ENCODE measurements at places on chromosomes 11 and 22. TPM values are rescaled to one million over a fixed set of nuclear protein-coding genes. Genes with fewer than 3 reads are reported as not detected.

DNA sequence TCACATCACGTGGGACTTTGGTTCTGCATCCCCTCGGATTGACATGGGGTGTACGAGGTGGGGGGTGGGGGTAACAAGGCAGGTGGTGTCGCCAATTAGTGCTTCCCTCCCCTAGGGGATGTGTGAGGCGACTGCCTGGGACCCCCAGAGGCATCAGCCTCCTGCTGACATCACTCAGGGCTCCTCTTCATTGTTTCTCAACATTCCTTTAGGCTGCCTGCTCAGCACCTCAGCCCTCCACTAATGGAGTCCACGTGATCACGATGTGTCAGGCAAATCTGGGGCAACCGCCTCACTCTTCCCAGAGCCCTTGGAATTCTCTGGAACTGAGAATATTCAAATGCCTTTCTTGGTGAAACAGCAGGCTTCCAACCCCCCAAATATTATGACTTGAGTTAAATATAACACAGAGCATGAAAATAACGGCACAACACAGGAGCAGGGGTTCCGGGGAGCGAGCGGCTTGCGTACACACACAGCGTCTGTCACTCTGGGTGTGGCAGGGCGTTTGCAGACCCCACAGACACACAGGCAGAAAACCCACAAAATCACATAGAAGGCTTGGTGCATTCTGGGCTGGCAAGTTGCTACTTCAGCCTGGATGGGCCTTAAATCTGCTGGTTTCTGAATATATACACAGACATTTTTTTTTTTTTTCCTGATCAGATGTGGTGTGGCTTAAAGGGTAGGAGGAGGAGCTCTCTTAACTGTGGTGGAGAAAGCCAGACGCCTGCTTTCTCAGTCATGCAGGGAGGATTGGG, 170.1 kb upstream of the CADM1 start:
- DNase-seq, result no peak

The WNT7B gene
- polyA plus RNA-seq, result not detected

- DNase-seq, result no peak
Observed at GRCh38 chr11:69350596-69350995, 56.6 kb downstream of the MYEOV start.

DNA sequence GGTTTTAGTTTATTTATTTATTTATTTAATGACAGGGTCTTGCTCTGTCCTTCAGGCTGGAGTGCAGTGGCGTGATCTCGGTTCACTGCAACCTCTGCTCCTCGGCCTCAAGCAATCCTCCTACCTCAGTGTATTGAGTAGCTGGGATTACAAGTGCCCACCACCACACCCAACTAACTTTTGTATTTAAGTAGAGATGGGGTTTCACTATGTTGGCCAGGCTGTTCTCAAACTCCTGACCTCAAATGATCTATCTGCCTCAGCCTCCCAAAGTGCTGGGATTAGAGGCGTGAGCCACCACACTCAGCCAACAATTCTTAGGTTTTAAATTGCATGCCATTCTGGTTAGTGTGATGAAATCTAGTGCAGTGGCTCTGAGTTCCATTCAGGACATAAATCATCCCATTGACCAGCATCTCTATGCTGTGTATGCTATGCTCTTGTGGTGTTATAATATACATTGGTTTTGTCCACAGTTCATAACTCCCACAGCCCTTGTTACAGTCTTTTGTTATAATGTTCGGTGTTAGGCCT, 28.5 kb downstream of the ZNF280B start:
- DNase-seq, result no peak

GRCh38 chr11:78870655-78871054, 296.0 kb upstream of the NARS2 start:
- DNase-seq, result no peak

DNA sequence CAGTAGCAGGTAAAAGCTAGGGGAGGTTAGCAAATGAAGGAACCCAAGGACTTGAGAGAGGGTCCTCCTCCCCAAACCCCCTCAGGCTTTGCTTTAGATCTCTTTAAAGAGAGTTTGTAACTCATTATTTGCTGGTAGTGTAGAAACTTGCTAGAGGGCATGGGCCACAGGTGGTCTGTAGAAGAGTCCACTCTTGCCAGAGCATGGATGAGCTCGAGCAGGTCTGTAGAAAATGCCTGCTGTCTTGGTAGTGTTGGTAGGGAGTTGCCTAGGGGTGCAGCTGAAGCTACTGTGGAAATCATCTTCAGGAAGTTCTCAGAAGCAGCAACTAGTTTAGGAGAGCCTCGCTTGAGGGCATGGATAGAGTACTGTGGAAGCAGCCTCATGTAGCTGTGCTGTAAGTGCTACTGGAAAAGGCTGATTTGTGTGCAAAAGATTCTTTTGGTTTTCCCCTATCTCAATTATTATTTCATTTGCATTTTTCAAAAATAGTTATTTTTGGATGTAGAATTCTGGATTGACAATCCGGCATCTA, 104.3 kb downstream of the TMEM135 start:
- no peak for DNase-seq

DNA sequence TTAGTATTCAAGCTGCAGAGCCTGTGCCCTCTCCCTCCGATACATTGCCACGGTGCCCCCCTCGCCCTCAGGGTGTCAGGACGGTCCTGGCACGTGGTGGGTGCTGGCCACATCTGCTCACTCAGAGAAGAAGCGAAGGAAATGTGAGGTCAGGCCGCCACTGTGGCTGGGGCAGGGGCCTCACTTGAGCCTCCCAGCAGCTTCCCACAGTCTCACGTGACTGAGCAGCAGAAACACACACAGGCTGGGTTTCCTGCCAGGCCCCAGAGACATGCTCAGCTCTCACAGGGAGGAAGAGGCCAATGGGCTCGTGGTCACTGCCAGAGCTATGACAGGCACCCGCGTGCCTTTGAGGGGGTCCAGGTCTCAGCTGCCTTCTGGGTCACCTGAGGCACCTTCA, 37.9 kb upstream of the PRR5 start:
- peak; percentile 57 for DNase-seq

DNA sequence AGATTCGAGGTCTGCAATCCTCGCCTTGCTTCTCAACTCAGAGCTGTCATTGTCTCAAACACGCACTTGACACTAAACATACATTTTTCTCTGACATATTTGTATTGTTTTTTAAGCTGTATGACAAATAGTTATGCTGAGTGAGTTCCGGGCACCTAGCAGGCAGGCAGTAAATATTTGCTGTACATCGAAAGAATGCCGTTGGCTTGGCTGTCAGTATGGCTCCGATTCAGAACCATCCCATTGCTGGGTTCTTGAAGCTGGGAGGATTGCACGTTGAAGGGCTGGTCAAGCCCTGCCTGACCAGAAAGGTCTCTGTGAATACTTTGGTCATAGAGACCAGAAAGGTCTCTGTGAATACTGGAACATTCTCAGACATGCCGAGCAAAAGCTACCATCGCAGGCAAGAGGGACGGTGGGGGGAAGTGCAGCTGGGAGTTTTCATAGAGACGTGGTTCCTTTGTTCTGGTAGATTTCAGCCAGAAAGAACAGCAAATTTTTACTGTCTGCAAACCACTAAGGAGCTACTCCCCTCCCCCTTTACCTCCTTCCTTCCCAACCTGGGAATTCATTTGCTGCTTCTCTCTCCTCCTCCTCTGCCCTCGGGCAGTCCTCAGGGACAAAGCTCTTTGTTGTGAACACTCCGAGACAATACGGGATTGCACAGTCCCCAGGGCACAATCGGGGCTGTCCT, 202.2 kb upstream of the SORL1-AS1 start:
- DNase-seq, result no peak

The RAB36 gene
- polyA plus RNA-seq, result 0.37 TPM

The THYN1 gene
- 36.4 TPM for polyA plus RNA-seq

DNA sequence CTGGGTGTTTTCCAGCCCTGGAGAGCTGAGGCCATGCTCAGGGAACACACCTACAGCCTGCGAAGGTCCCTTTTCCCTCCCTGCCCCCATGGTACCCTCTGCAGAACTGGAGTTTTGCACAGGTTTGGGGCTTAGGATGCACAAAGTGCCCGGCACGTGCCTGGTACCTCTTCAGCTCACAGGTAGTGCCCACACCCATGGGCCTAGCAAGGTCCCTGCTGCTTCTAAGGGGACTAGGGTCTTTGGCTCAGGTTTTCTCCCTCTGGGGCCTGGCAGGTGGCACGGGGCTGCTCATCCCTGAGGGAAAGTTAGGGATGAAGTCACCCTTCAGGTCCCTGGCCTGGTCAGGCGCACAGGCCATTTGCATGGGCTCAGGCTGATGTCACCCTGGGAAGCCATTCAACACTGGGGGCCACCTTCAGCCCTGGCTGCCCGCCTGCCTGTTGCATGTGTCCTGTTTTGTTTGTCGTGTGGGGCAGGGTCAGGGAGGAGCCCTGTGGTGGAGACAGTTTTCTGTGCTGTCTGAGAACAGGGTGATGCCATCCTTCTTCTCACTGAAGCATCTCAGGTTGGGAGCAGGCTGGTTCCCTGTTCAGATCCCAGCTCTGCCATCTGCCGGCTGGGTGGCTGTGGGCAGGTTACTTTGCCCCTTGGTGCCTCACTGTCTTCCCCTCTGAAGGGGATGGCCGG, 68.3 kb upstream of the CRYBB3 start:
- DNase-seq, result no peak

- no peak for DNase-seq
Observed at GRCh38 chr11:118162846-118163245, 10.2 kb upstream of the SCN4B start.

- DNase-seq, result peak; percentile 35
Observed at GRCh38 chr11:5596607-5597201, at the start of gene TRIM6. TRIM6 (plus strand) TSS chr11:5596637; CDS start chr11:5596898, 261 bp downstream.

DNA sequence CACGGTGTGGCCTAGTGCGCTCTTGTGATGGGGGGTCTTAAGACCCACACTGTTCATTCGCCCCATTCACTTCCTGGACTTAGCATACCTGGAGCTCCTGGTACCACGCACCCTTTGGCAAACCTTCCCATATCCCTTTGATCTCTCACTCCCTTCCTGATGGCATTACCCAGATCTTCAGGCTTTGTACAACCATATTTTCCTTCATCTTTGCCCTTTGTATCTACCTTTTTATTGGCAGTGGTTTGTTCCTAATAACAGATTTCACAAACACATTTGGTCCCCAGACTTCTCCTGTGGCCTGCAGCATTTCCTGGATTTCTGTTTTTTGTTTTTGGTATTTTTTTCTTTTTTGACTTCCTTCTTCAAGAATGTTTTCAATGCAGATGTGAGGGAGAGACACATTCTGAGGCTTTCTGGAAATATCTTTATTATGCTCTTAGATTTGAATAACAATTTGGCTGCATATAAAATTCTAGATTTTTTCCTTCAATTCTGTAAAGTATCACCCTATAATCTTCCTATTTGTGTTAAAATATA, 16.1 kb upstream of the IFITM3 start:
- no peak for DNase-seq

DNA sequence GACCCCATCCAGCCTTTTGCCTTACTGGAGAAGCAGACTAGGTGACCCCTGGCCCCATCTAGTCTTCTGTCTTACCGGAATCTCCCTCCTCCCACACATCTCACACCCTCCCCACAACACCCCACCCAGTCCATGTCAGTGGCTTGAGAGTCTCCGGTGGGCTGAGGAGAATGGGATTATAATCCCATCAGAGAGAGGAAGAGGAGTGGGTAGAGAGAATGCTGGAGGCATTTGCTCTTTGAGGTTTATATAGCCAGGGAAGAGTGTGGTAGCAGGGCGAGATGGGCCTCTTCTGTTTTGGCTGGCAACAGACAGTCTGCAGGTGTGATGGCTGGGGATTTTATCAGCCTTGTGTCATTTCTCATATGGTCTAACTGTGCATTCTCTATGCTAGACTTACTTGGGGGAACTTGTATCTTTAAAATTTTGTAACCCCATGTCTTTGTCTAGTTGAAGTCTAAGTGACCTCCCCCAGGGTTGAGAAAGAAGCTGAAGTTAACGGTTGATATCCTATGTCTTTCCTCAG, 50.3 kb downstream of the GRAMD1B start:
- no peak for DNase-seq

- no peak for DNase-seq
Observed at GRCh38 chr11:114802878-114803277, 124.6 kb downstream of the NXPE2 start.

The CEND1 gene
- polyA plus RNA-seq, result not detected

GRCh38 chr11:61157743-61158142, 3.5 kb downstream of the VPS37C start:
- no peak for DNase-seq

- DNase-seq, result no peak
Observed at GRCh38 chr22:28143241-28143865, 224.3 kb upstream of the PITPNB start.

The OR52A5 gene
- not detected for polyA plus RNA-seq

- DNase-seq, result no peak
Observed at GRCh38 chr11:107116358-107116757, 98.1 kb upstream of the GUCY1A2 start.

- no peak for DNase-seq
Observed at GRCh38 chr11:30985536-30985935, 384.0 kb downstream of the DCDC1 start.

GRCh38 chr11:76666408-76666807, 4.1 kb downstream of the LRRC32 start:
- DNase-seq, result peak; percentile 71

DNA sequence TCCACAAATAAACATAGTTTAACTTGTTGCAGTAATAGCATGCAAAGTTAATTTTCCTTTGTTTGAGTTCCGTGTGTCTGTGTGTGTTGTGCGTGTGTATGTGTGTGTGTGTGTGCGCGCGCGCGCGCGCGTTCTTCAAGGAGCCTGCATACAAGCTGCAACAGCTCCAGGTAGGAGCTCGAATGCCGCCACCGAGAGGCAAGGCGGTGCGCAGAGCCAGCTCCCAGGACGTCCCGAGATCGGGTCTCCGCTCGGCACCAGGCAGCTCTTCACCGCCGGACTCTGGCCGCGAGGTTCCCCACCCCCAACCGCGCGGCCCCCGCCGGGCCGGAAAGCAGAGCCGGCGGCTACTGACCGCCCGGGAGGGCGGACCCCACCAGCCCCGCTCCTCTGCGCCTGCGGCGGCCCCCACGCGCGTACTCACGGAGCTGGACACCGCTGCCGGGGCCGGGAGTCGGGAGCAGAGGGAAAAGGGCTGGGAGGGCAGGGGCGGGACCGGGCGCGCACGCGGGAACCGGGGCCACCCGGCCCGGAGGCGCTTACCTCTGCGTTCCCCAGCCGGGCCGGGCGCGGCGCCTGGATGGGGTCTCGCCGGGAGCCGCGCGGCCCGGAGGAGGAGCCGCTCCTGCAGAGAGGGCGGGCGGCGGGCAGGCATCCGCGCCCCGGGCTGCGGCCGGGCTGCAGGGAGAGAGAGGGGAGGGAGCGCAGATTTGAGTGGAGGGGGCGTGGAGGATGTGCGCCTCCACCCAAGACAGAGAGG, 40.4 kb upstream of the AKIP1 start:
- no peak for DNase-seq

The DUSP8 gene
- not detected for polyA plus RNA-seq

DNA sequence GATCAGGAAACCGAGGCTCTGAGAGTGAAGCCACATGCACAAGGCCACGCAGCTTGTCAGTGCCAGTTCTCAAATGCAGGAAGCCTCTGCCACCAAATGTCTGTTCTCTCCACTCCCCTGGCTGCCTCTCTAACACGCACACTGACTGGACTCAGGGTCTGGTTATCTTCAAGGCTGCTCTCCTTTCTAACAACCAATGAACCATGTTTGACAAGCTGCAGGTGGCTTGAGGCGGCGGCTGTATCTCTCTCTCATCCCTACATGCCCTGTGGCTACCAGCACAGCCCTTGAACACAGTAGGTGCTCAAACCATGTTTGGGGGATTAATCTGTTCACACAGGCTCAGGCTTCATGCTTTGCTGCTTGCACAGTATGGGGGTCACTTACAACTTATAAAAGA, 23.7 kb downstream of the MFNG start:
- no peak for DNase-seq

Measured in CD14-positive monocyte (primary cell).